ENCODE measurements at places on chromosomes 1 and 21.

GRCh38 chr21:31647650-31648049 is 11.8 kb upstream of the SOD1 start:
- no peak for DNase-seq

DNA sequence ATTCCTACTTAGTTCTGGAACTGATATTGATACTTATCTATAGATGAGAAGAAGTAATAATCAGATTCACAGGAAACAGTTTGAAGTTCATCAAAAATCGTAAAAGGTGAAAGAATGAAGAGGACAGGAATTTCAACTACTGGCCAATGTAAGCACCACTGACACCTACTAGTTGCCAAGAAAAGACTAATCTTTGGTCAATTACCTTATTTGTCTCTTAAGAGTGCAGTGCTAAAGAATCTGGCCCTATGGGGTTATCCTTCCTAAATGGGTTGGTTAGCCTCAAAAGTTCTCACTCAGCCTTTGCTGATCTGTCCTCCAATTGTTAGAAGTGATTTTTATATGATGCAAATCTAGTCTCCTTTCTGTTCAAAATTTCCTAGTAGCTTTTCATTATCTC is 29.5 kb downstream of the ADSS2 start:
- no peak for DNase-seq

- no peak for DNase-seq
These were observed 24.4 kb downstream of the VANGL1 start for GRCh38 chr1:115666206-115666605.

DNA sequence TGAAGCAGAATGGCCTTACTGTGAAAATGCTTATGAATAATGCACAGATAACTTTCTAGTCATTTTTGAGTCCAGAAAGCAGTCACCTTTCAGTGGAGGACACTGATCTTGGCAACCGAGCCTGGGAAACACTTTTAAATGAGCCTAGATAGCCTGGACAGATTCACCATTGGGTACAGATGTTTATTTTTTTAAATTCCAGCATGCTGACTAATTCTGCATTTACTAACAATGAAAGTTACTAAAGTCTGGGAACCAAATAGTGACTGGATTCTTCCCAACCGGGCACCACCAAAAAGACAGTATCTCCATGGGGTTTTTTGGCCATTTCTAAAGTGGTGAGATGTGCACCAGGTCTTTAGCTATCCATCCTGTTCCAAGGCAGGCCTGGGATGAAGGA is 3.3 kb upstream of the FMOD start:
- no peak for DNase-seq

- DNase-seq = no peak
These were observed 372.8 kb upstream of the DAB1 start for GRCh38 chr1:57796616-57797015.

DNA sequence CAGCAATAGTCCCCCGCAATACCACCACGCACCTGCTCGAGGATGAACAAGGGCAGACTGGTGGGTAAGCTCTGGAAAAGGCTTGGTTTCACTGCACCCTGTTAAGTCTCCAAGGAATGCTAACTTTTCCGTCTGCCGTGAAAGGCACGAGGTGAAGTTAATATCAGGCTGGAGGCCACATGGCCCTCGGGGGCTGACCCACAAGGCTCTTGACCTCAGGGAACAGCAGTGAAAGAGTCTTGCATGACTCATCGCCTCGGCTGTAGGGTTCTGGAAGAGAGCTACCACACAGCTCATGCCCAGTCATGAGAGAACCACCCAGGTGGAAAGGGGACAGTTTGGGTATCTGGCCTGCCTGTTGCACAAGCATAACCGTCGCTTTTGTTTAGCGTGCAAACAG is 24.7 kb downstream of the SCCPDH start:
- DNase-seq = no peak

- DNase-seq = no peak
These were observed 12.6 kb downstream of the ZC3H12A start for GRCh38 chr1:37486680-37487618.

DNA sequence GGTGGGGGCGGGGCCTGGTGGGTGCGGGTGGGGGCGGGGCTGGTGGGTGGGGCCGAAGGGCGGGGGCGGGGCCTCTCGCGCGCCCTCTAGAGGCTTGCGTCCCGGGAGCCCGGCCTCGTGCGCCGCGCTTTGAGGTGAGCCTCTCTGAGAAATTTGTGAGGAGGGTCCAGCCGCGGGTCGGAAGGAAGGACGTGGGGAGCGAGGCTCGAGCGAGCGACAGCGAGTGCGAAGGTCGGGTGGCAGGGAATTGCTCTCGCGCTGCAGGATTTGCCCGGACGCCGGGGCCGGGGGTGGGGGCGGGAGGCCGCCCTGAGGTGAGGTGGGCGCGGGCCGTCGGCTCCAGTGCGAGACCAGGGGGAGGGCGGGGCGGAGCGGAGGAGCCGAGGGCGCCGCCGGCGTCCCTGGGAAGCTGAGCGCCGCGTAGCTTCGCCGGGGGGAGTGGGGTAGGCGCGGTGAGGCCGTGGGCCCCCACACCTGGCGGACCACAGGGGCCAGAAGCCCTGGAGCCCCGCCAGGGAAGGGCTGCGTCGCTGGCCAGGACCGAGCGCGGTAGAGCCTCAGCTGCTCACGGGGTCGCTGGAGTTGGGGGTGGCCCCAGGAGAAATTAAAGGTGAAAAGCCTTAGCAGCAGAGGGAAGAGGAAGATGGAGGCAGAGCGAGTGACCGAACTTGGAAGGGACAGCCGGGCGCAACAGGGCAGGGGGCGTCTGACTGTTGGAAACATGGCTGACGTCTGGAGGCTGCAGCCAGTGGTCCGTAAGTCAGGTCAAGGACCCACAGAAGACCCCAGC is 754 bp upstream of the LSS start:
- no peak for DNase-seq

- DNase-seq = no peak
These were observed 122.5 kb downstream of the ELAVL4 start for GRCh38 chr1:50231209-50231608.

- DNase-seq = no peak
These were observed 17.4 kb upstream of the KCNAB2 start for GRCh38 chr1:6028042-6028850.
